Activated T-cell treated with anti-CD3 and anti-CD28 coated beads, Interleukin-2, amount 50 U/mL, for 24 hours (primary cell): ENCODE measurements at places on chromosomes 4 and X.

DNA sequence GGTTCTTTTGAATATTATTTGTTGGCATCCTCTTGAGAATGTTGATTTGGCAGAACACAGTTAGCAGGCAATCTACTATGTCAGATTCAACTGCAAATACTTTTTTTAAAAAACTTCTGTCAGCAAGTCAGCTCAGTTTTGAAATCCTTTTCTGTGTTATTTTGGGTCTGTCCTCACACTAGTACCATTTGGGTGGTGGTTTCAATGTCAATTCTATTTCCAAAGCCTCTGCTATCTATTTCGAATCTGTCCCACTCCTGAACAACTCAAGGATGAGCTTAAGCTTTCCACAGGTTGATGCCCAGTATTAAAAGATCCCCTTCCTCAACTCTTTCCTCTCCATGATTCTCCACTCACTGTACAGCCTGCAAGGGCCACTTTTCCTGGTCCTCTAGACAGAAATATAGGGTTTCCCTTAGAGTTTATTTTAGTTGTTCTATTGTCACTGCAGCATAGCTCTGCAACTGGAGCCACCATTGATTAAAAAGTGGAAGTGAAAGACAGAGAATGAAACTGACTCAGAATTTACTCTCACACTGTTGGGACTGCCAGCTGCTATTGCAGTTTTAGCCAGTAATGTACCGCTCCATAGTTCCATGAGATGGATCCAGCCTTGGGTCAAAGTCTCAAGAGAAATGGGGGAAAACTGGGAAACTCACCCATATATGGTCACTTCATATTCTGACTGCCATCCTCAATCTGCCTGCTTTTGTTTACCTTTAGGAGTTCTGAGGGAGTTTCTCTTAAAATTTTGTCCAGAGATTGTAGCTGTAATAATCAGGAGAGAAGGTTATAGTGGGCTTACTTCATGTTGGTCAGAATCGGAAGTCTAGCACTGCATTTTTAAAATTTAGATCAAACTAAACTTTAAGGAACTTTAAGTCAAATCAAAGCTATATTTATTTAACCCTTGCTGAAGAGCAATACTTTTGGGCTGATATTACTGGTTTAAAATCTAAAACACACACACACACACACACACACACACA, 14.6 kb downstream of the HDX start:
- no peak for DNase-seq

DNA sequence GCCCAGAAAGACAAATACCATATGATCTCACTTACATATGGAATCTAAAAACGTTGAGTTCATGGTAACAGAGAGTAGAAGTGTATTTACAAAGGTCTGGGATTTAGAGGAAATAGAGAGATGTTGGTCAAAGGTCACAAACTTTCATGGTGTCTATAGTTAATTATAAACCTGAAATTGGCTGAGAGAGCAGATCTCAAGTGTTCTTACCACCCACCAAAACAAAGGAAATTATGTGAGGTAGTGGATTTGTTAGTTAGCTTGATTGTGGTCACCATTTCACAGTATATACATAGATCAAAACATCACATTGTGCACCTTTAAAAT, 186.8 kb downstream of the NWD2 start:
- DNase-seq: no peak

DNA sequence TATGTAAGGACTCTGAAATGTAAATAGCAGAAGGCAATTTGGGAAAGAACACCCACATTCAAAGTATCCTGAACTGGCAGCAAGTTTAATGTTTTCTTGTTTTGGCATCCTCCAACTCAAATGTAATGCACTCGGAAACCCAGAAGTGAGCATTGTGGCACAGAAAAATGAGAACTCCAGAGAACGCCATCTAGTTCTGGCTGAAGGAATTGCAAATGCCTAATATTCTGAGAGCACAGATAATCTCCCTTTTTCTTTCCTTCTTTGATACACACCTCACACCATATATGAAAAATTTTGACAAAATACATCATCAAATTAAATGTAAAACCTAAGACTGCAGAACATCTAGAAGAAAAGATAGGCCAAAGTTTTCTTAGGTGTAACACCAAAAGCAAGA, 52.1 kb downstream of the PWWP3B start:
- DNase-seq: no peak

- no peak for DNase-seq
Measured at GRCh38 chr4:113893546-113893945, 85.9 kb downstream of the ARSJ start.

- DNase-seq: no peak
Measured at GRCh38 chrX:111869639-111870034, 6.3 kb upstream of the TRPC5OS start.

- DNase-seq: no peak
Measured at GRCh38 chr4:154329268-154329868, 162.2 kb downstream of the DCHS2 start.

DNA sequence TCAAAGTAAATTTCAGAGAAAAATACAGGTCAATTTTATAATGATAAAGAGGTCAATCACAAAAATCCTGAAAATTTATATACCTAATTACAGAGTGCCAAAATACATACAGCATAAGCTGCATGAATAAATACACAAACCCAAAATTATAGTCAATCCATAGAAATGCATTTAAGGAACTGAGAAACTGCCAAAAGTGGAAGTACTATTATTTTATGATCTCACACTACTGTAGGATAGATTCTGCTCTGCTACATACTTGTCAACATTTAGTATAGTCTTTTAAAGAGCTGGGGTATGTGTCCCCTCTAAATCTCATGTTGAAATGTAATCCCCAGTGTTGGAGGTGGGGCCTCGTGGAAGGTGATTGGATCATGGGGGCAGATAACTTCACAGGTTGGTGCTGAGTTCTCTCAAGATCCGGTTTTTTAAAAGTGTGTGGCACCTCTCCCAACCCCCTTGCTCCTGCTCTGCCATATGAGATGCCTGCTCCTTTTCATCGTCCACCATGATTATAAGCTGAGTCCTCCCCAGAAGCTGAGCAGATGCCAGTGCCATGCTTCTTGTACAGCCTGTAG, 31.8 kb downstream of the CHIC2 start:
- DNase-seq: no peak

DNA sequence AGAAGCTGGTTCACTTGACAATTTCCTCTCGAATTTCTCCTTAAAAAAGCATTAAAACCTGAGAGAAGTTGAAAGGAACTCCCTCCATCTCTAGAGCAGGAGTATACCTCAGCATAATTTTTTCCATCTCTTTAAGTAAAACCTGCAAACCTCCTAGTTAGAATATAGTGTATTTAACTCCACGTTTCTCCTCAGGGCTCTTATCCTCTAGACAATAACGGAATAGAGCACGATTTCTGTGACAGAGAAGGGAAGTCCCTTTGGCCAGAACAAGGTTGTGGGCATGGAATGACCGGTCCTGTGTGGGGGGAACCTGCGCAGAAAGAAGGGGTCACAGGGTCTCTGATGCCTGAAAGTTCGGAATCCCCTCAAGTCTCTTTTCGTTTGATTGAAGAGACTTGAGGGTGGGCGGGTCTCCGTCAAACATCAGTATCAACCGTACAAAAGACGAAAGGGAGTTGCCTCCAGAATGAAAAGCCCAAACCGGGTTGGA, 697 bp downstream of the ZNF280C start:
- DNase-seq: no peak

DNA sequence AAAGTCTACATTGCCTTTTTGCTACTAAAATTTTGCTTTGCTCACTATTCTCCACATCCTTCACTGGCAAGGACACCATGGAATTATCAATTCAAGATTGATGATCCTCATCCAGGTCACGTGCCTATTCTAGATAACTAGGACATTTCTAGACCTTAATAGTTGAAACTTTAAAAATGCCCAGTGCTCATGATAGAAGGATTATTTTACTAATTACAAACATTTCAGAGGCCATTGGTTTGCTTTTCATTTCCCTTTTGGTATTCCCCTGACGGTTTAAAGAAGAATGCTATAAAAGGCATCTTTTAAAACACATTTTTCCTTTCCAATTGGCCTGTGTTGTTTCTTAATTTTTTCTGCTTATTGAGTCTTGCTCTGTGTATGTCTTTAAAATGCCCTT, 249.4 kb downstream of the NDST4 start:
- DNase-seq: no peak

- no peak for DNase-seq
Measured at GRCh38 chr4:1625600-1626138, 58.4 kb downstream of the FAM53A start.

- DNase-seq: no peak
Measured at GRCh38 chr4:141047228-141047884, 85.9 kb downstream of the RNF150 start.

DNA sequence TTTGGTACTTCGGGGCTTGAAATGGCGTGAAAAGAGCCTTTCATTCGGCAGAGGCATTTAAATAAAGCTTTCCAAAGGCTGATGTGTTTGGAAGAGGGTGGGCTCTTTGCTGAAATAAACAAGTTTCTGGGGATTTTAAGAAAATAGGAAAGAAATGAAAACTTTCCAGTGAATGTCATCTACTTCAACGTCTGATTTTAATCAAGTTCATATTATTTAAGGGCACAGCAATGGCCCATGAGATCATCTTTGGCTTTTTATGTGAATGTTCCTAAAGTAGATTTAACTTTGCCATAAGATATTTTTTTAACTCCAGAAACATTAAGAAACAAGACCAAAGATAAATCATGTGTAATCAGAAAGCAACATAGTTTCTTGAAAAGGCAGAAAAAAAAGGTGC, 69.8 kb upstream of the TTC29 start:
- no peak for DNase-seq

GRCh38 chr4:74931376-74931775, 1.5 kb upstream of the PARM1 start:
- DNase-seq: no peak

DNA sequence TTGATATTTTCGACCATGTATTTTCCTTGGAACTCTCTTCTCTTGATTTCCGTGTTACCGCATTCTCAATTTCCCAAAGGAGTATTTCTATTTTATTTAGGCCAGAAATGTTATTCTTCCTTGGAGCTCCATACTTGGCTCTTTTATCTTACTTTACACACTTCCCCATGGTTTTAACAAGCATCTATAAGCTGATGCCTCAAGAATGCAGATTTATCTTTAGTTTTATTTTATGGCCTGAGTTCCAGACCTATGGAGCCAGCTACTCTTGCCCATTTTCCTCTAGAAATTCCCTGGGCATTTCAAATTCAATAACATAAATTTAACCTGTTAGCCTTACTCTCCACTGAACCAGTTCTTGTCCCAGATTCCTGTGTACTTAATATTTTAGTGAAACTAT, 43.7 kb downstream of the SULT1E1 start:
- DNase-seq: no peak

- no peak for DNase-seq
Measured at GRCh38 chrX:40863671-40864070, 128.3 kb upstream of the MED14 start.

- DNase-seq: no peak
Measured at GRCh38 chr4:113555868-113556267, 205.7 kb downstream of the CAMK2D start.

GRCh38 chrX:36348509-36348908, 429.0 kb downstream of the CFAP47 start:
- no peak for DNase-seq

GRCh38 chr4:164779811-164780216, 25.9 kb downstream of the SMIM31 start:
- no peak for DNase-seq

DNA sequence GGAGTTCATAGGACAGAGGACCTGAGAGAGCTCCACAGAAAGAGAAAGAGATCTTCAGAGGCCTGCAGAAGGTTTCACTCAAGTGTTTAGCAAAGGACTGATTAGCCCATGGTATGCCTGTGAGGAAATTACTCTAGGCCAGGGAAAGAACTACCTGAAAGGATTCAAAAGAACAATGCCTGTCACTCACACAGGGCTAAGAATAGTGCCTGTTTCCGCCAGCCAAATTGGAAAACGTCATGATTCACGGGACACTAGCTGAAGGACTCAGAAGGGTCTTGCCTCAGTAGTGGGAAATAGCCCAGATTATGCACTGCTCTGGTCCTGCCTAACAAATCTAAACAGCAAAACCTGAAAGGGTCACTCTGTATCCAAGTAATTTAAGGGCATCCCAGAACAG, 21.1 kb downstream of the SYTL4 start:
- DNase-seq: no peak

DNA sequence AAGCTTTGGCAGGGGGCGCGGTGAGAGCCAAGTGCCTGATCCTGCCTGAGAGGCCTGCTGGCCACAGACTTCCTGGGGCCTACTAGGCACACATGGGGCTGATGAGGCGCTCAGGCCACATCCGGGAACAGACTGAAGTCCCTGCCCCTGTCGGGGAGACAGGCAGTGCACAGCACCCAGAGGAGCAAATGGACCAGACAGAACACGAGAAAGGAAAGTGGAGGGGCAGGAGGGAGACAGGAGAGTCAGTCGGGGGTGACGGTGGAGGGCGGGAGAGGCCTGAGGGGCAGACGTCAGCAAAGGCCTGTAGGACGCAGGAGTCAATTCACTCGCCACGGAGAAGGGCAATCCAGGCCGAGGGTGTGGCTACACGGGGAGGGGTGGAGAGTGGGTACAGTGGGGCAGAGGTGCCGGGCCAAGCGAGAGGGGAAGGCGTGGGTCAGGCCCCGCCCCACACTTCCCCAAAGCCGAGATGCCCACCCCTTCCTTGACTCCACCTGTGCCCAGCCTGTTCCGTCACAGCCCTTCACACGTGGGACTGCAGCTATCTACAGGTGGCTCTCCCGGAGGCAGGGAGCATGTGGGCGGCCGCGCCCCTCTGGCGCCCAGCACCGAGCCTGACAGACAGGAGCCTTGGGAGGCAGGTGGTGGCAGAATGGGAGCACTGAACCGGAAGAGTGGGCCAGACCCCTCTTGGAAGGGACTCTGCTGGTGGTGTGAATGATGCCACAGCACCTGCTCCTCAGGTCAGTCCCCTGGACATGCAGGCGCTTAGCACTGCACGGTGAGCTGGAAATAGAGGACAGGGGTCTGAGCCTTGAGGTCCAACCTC, 20.5 kb downstream of the NOP14 start:
- DNase-seq: peak; percentile 52

DNA sequence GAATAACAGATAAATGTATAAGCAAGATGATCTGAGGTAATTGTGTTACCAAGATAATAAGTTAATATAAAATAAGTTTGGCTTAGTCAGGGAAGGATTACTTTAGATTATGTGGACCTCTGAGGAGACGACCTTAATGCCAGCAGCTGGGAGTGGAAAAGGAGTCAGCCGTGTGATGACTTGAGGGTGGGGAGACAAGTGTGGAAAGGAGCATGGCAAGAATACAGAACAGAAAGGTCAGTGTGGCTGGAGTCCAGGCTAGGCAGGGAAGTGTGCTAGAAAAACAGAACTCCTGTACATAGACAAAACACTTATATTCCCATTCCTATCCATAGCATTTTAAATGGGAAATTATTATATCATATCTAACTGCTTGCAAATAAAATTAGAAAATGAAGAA, 138.8 kb downstream of the PDLIM5 start:
- DNase-seq: no peak
